ENCODE measurements at places on chromosomes 13 and 19.

DNA sequence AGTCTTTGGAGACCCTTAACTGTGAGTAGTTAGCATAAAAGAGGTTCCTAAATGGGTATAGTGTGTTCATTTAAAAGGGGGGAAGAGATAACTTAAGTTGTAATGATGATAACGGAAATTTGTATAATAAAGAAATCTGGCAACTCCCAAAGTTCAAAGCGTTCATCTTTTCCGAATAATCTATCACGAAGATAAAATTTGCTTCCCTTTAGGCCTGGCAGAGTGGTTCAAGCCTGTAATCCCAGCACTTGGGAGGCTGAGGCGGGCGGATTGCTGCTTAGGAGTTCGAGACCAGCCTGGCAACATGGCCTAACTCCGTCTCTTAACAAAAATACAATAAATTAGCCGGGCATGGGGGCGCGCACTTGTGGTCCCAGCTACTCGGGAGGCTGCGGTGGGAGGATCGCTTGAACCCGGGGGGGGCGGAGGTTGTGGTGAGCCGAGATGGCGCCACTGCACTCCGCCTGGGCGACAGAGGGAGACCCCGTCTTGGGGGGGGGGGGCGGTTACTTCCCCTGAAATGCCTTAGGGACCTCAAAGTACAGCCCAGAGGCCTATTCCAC is 934 bp downstream of the N4BP2L2 start:
- peak; percentile 80 for DNase-seq

DNA sequence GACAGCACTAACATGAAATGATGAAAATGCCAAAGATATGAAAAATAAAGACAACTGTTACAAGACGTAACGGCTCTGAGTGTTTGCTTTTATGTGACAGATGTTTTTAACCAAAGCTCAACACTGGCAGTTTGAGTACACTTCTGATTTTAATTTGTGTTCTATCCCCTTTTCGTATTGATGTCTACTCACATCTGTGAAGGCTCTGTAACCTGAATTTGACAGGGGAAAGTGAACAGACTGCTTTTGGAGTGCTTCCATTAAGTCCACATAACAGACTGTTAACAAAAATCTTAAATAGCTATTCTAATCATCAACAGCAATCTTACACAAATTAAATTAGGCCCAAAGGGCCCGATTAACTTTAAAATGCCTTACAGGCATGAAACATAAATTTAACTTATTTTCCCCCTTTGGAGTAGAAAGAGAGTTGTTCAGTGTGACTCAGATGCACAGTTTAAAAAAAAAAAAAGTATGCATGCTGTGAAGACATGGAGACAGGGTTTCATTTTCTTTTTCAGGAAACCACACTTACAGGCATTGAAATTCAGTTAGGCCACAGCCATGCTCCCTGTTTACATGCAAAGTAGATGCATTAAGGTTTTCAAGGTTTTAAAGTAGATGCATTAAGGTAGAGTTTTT is 16.3 kb upstream of the RNASEH2B start:
- DNase-seq = no peak

- DNase-seq = no peak
Measured at GRCh38 chr13:45510672-45511071, 45.9 kb downstream of the COG3 start.

DNA sequence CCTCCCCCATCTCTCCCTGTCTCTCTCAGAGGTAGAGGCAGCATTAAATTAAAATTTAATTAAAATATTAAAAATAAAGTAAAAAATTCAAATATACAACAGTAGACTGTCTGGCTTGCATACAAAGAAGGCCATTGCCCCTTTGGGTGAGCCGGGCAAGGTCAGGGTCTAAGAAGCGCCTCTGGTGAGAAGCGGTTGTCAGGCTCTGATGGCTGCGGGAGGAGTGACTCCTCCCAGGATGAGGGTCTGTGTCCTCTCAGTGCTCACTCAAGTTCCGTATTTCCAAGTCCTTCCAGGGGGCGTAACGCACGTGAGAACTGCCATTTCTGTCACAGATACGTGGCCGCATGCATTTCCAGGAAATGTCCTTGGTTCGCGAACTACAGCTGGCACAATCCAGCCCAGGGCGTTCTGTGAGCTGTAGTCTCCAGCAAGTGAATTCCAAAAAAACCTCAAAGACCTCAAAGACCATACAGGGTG is 737 bp upstream of the ZNF181 start:
- DNase-seq = peak; percentile 80

DNA sequence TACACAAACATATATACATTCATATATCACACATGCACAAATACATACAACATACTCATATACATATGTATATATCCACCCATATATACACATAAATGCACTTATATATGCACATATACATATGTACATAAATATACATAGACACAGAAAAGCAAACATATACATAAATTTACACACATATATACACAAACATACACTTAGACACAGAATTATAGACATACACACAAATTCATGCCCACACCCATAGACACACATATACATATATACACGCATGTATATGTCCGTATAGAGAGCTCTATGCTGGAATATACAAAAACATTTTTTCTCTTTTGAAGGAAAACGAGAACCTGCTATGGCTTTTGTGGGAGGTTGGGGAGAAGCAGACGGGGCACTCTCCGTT is 20.6 kb downstream of the PNMA8A start:
- no peak for DNase-seq

- DNase-seq = no peak
Measured at GRCh38 chr13:97119943-97120342, 102.2 kb upstream of the MBNL2 start.

DNA sequence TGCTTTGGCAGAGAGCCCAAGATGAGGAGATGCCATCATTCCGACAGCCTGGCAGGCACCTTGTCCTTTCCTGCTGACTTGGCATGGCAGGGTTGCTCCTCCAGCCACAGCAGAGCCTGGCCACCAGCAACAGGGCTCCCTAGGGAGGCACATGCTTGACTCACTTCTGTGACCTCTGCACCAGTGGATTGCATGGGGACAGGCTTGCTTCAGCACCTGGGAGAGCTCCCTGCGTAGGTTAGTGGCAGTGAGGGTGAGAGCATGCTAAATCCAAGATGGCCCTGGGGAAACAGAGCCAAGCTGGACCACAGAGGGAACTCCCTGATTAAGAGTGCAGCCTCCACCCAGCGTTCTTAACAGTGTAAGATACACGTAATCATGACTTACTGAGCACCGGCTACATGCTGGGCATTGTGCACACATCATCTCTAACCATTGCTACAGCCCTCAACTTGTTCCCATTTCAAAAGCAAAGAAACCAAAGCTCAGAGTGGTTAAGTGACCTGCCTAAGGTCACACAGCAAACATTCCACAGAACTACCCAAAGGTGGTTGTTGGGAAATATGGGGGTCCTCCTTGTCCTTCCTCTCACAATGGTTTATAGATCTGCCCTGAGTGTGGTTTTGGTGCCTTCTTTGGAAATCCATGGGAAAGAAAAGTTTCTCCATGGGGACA is 116.6 kb upstream of the UQCRFS1 start:
- DNase-seq = no peak

GRCh38 chr13:102556806-102557205 is 40.0 kb upstream of the TPP2 start:
- no peak for DNase-seq

DNA sequence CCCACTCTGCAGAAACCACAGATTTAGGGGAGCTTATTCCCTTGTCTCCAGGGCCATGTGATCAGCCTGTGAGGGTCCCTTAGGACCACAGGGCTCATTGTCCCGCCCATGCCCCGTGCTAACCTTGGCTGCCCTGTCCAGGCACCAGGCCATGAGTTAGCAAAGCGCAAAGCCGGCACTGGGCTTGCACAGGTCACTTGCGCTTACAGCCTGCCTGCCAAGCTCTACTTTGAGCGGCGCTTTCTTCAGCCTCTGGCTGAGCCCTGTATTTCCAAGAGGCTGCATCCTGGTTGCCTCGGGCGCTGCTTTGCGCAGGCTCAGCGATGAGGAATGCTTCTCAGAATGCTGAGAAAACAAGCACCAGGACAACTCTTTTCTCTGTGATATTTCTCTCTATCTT is 188.0 kb downstream of the TDRD3 start:
- no peak for DNase-seq

DNA sequence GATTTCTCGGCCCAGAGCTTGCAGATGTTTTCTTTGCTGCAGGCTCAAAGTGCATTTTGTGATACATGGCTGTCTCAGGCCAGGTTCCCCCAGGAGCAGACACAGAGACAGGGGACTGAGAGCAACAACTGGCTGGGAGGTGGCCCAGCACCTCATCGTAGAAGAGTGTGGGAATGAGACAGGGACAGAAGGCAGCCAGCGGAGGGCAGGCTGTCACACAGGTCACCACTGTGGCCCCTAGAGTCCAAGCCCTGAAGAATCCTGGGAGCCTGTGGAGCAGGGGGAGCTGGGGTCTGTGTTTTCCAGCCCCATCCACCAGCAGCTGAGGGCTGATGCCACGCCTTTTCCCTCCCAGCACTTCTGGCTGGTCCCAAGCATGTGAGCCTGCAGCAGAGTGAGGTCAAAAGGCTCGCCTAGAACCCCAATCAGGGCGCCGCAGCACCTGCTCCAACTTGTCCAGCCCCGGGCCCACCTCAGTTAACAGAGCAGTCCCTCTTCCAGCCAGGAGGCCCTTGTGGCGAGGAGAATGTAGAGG is 723.8 kb downstream of the UQCRFS1 start:
- DNase-seq = no peak

- DNase-seq = peak; percentile 11
Measured at GRCh38 chr19:46357846-46358583, 11.1 kb downstream of the PPP5C start.

- no peak for DNase-seq
Measured at GRCh38 chr13:35208587-35208986, 266.5 kb downstream of the NBEA start.

DNA sequence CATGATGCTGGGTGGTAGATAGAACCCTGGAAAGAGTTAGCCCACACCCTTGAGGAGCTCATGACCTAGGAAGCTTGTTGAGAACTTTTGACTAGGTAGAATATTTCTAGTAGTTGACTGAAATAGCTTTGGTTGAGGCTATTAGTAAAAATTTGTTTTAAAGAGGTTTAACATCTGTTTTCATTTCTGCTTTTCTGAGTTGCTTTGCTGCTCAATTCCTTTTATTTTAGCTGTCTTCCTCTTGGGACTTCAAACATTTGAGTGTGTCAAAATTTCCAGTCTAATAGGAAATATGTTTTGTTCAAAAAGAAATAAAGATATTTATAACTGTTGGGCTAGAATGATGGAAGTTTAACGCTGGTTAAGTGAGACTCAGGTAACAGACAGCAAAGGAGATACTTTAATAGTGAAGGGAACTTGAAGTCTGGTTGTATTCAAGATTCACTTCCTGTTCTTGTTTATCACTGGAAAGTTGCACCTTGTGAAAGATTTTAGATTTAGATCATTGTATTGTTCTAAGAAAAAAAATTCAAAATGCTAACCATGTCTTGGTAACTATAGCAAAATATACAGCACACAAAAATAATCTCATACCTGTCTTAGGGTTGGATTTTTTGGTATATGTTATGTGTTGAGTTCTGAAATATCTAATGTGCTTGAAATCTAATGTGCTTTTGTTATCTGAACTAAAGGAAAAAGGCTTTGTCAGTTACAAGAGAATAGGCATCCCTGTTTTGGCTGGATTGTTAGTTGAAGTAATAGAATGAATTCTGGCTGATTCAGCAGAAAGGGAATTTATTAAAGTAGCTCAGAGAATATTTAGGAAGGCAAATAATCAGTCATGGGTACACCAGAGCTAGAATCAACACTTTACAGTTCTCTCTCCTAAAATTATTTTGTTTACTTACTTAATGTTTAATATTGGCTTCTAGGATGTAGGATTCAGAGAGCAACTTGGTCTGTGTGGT is 24.4 kb upstream of the GPR18 start:
- no peak for DNase-seq

DNA sequence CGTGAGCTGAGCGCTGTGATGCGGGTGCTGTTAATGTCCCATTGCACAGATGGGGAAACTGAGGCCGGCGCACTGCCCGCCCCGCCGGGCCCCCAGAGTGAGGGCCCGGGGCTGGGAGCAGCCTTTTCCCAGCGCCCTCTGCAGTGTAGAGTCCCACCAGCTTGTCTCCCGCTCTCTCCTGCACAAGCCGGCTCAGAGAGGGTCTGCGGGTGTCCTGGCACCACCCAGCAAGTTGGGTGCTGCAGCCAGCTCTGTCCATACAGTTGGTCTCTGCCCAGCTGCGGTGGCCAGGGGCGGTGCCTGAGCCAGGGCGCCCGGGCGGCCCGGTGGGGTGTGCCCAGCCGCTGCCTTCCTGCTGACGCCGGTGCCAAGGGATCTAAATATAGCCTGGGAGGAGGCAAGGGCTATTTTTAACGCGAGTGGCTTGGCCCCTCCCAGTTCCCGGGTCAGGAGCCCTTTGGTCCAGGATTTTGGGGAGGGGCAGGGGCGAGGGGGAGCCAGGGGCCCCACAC is 19.3 kb downstream of the GADD45B start:
- DNase-seq = peak; percentile 91

DNA sequence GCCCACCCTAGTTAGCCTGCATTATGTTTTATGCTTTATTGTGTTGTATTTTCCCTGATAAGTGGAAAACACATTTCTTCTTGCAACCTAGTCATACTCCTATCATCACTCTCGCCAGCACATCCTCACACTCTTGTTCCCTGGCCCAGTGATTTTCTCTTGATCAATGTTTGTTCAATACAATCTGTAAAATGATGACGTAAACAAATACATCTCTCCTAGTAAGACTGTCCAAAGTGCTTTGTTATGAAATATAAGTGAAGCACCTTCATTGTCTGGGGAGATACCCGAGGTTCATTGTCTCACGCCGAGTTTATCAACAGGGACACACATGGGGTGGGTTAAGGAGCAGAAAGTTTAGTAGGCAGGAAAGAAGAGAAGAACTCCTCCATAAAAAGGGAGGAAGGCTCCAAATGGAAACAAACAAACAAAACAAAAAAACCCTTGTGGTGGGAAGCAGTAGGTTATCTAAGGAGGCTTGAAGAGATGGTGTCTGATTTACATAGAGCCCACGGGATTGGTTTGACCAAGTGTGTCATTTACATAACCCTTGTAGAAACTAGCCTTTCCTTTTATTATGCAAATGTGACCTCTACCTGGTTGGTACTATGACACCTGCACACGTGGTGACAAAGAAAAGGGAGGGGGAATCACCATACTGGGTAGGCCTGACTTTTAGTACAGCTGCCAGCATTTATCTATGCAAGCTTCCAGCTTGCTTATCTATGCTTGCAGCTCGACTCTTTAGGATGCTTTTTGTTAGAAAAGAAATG is 1317.9 kb upstream of the SPRY2 start:
- no peak for DNase-seq

DNA sequence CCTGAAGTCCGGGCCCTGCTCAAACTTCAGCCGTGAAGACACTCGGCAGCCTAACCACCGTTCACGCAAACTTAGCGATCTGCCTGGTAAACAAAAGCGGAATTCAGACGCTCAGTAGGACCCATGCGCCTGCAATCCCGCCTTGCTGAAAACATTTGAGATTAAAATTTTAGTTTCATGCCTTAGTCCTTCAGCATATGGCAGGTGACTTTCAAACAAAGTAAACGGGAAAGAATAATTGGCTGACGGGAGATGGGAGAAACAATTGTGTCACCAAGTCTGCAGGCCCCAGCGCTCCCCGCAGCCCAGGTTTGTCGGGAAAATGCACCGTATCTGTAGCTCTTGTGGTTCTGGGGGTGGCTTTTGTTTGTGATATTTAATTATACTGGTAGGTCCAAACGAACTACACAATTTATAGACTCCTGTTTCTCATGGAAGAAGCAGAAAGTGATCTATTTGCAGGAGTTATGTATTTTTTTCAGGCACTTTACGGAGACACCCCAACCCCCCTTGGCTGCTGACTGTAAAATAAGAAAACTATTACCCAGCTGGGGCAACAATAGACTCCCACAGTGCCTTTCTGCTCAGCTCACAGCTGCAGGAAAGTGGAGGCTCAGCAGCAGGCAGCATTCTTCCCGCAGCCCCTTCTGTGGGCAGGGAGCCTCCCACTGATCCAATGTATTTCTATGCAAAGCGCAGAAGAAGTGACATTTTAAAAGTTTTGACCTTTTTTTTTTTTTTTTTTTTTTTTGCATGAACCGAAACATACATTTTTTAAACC is 94.8 kb downstream of the SOX1 start:
- DNase-seq = no peak

All from aorta (tissue), 5 donors.